Activated CD8-positive, alpha-beta memory T cell treated with anti-CD3 and anti-CD28 coated beads, Interleukin-2, amount 10 ng/mL, durations not matched to agents 7 days and 5 days (primary cell): ENCODE measurements at places on chromosomes 11 and 22. TPM values are rescaled to one million over a fixed set of nuclear protein-coding genes. Genes with fewer than 3 reads are reported as not detected.

Gene MYO18B
- total RNA-seq: 6.1 TPM

Gene WDR74
- 83.9 TPM for total RNA-seq

Gene HRAS
- 53.8 TPM for total RNA-seq

Gene SOX6
- total RNA-seq: 0.21 TPM

Gene CDKN1C
- total RNA-seq: 0.44 TPM

Gene CASP1
- 94.1 TPM for total RNA-seq

Gene CSNK2A3
- 0.84 TPM for total RNA-seq

Gene IL18
- 0.33 TPM for total RNA-seq

Gene MICAL2
- total RNA-seq: 120 TPM

Gene OR10A2
- total RNA-seq: not detected

Gene OR51A2
- total RNA-seq: not detected

Gene ABCG4
- not detected for total RNA-seq

Gene POTEH
- not detected for total RNA-seq

Gene CEP57
- total RNA-seq: 80.6 TPM

Gene FAM83F
- not detected for total RNA-seq

Gene MMP1
- total RNA-seq: not detected

Gene OR4D11
- not detected for total RNA-seq

Gene SEPTIN3
- 1.2 TPM for total RNA-seq

Gene OR52L1
- total RNA-seq: not detected

Gene PLA2G3
- total RNA-seq: not detected

Gene OR52N4
- 0.67 TPM for total RNA-seq

Gene MAPK8IP1
- total RNA-seq: 0.42 TPM

Gene SLC43A3
- total RNA-seq: 117 TPM

Gene SNRPD3
- total RNA-seq: 132 TPM

Gene TMPRSS4
- total RNA-seq: 0.12 TPM

Gene SLC22A6
- total RNA-seq: not detected

Gene SCN4B
- total RNA-seq: 0.54 TPM

Gene C11orf68
- total RNA-seq: 37.8 TPM

Gene IFITM5
- not detected for total RNA-seq

Gene VSIG2
- not detected for total RNA-seq

Gene OR51B4
- not detected for total RNA-seq

Gene CD3E
- 535 TPM for total RNA-seq

Gene RELA
- total RNA-seq: 81.3 TPM

Gene OR5B21
- 0.44 TPM for total RNA-seq

Gene ANKK1
- not detected for total RNA-seq

Gene RCOR2
- 0.47 TPM for total RNA-seq

Gene SYT13
- total RNA-seq: not detected

Gene MRGPRX3
- total RNA-seq: not detected

Gene MUC5AC
- not detected for total RNA-seq

Gene IFITM10
- 1.3 TPM for total RNA-seq

Gene HEPN1
- total RNA-seq: not detected

Gene ZNF280A
- not detected for total RNA-seq

Gene WT1
- total RNA-seq: not detected
